ENCODE measurements at places on chromosomes 7 and 10.
A peak's percentile ranks its signal among the peaks of the same experiment; 100 is the strongest.

- peak; percentile 4 for DNase-seq
Measured at GRCh38 chr10:48251152-48251524, 23.4 kb downstream of the FRMPD2 start.

- no peak for DNase-seq
Measured at GRCh38 chr10:18066947-18067346, 73.3 kb upstream of the CACNB2 start.

GRCh38 chr10:57621466-57621865, 646.2 kb downstream of the IPMK start:
- DNase-seq: no peak

GRCh38 chr10:94747137-94747536, 15.3 kb upstream of the CYP2C19 start:
- DNase-seq: no peak

GRCh38 chr10:70513848-70514309, 35.3 kb downstream of the PALD1 start:
- DNase-seq: no peak

Measured in NCI-H2029 (cell line).